Left ventricle myocardium inferior (tissue), 1 donor: ENCODE measurements at places on chromosomes 4 and X. TPM values are rescaled to one million over a fixed set of nuclear protein-coding genes. Genes with fewer than 3 reads are reported as not detected.

DNA sequence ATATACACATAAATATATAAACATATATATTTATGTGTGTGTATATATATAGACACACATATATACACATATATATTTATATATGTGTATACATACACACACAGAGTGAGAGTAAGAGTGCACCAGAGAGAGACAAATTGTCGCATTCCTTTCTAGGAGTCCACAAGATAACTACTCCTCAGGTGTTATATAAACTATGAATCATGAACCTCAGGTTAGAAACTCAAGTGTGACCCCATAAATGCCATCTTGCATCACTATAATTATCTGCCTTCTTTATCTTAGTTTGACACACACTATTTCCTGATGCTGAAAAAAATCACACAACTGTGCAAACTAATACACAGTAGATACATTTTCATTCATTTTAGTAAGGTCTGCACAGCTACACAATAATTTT lies 135.2 kb downstream of the PPARGC1A start:
- no peak for DNase-seq

The DCLK2 gene
- total RNA-seq = 21.9 TPM

DNA sequence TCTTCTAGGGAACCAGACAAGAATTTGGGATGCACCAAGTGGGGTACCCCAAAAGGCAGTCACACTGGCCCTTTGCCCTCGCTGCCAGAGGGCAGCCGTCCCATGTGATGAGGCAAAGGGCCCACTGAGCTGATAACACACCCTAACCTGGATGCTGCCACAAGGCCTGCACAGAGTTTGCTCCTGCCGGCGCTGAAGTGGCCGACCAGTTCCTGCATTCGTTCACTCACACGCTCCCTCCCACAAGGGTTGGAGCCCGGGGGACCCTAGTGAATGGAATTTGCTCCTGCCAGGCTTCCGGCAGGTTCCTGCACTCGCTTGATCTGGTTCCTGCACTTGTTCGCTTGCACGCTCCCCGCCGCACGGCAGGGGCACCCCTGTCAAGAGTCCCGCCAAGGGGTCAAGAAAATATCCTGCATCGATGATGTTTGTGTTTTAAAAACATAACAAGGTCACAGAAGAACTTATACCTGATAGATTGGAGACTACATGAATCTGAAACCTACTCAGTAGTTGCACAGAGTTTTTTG lies 296.4 kb upstream of the VCX start:
- no peak for DNase-seq

- no peak for DNase-seq
Observed at GRCh38 chr4:2457481-2458295, 11.2 kb upstream of the RNF4 start.
